Lung (tissue), 17 donors: ENCODE measurements at places on chromosomes 11 and 22. TPM values are rescaled to one million over a fixed set of nuclear protein-coding genes. Genes with fewer than 3 reads are reported as not detected.

- DNase-seq, result no peak
These were observed 650 bp downstream of the CST6 start for GRCh38 chr11:66012371-66012945.

DNA sequence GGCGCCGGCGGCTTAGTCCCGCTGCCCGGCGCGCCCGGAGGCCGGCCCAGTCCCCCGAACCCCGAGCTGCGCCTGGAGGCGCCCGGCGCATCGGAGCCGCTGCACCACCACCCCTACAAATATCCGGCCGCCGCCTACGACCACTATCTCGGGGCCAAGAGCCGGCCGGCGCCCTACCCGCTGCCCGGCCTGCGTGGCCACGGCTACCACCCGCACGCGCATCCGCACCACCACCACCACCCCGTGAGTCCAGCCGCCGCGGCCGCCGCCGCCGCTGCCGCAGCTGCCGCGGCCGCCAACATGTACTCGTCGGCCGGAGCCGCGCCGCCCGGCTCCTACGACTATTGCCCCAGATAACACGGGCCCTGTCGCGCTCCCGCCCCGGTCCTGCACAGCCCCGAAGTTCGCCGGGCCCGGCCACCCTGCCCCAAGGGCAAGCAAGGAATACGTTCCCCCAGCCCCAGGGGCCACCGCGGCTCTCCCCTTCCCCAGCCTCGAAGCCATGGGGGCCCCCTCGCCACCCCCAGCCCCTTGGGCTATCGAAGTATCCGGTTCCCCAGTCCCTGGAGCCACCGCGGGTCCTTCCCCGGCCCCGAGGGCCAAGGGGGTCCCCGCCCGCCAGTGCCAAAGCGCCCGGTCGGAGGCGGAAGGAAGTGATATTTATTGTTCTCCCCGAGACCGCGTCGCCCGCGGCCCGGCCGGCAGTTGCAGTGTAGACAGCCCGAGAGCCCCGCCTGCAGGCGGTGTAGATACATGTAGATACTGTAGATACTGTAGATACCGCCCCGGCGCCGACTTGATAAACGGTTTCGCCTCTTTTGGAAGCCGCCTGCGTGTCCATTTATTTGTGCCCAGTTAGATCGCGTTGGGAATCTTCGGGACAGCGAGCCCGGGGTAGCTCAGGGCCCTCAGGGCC lies 6.2 kb downstream of the TBX1 start:
- DNase-seq, result no peak

DNA sequence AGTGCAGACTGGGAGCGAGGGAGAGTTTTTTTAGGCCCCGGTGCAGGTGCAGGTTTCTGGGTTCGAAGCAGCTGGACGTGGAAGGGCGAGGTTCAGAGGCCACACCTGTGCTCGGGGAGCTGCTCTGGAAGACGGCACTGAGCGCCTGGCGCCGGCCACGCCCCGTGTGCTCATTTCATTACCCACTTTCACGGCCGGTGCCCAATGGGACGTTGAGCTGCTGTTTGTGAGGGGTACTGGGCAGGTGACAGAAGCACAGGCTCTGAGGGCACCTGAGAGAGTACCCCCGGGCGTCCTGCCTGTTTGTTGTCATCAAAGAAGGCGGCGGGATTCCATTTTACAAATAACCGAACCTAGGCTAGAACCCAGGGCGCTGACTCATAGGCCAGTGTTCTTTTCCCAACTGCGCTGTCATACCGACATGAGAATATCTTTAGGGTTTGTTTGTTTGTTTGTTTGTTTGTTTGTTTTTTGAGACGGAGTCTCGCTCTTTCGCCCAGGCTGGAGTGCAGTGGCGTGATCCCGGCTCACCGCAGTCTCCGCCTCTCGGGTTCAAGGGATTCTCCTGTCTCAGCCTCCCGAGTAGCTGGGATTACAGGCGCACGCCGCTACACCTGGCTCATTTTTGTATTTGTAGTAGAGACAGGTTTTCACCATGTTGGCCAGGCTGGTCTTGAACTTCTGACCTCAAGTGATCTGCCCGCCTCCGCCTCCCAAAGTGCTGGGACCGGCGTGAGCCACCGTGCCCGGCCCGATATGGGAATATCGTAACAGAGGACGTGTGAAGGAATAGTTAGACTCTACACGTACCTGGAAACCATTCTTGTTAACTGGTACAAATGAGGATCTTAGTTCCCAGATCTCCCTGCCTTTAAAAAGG lies 16.6 kb upstream of the SPTBN2 start:
- DNase-seq, result no peak

SLC22A6 gene
- total RNA-seq, result not detected

HORMAD2 gene
- 0.46 TPM for total RNA-seq

TEX54 gene
- not detected for total RNA-seq
